ENCODE measurements at places on chromosomes 16 and 17.
A peak's percentile ranks its signal among the peaks of the same experiment; 100 is the strongest.

DNA sequence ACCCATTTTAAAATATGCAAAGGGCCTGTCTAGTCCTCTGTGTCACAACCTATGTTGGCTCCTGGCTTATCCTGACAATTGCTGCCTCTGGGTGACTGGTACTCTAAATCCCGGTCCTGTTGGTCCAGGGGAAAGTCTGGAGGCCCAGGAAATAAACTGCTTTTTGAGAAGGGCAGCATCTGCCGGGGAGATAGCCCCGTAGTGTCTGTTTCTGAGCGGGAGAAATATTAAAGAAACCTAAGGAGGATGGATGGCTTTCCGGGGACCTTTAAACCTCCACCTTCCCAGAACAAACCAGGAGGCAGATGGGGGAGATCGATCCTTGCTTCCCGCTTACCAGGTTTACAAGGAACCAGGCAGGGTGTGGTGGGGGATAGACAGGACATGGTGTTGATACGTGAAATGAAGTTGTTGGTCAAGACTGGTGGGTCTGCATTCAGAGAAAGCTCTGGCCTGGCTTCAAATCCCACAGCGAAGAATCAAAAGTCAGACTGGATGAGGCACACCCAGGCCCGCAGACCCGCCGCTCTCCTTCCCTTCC lies 3.8 kb downstream of the HOXB2 start:
- peak overlapping the region; percentile 74 for H3K4me3 ChIP-seq
- H3K36me3 ChIP-seq: no peaks in the 10 kb centered on the region
- peak overlapping the region; percentile 90 for H3K27ac ChIP-seq
- H3K27me3 ChIP-seq: peaks cover 98% of the 10 kb centered on the region
- no peak for DNase-seq

- no peaks in the 10 kb centered on the region for H3K27me3 ChIP-seq
- no peak overlapping the region for H3K27ac ChIP-seq
- DNase-seq: no peak
- peaks cover 45% of the 10 kb centered on the region for H3K4me1 ChIP-seq
- H3K4me3 ChIP-seq: no peak overlapping the region
- no peaks in the 10 kb centered on the region for H3K36me3 ChIP-seq
These were observed 7.6 kb upstream of the GFAP start for GRCh38 chr17:44922746-44923470.

DNA sequence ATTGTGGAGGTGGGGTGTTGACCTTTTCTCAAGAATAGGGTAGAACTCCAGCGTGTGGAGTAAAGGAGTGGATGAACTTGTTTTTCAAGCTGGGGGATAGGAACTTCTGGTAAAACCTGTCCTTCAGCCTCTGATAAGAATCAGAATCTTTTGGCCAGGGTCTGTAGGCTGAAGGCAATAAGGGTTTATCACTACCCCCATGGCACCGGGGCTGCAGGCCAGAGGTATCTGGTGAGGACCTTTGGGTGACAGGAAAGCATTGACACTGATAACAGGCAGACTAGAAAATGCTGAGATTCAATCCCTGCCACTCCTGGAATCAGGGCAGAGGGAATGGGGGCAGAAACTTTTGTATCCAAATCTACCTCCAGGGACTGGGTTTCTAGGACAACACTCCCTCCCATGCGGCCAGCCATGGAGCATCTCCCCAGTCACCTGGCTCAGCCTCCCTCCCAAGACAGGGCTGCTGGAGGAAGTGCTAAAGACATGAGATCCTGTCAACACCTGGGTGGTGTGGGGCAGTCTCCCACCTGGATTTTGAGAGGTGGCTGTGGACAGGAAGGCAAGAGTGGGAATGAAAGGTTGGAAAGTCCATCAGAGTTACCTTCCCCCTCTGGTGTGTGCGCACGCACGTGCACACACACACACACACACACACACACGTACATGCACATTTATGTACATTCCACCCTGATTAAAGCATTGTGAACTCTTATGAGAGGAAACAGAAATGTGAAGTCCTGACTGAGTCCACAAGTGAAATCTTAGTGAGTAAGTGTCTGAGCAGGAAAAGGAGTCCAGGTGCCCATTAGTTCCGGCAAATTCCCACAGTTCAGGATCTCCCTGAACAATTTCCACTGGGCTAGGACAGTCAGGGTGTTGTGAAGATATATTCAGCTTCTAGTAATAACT lies 53.1 kb upstream of the MARCHF10 start:
- H3K27me3 ChIP-seq: peaks cover 22% of the 10 kb centered on the region
- H3K27ac ChIP-seq: no peak overlapping the region
- no peak for DNase-seq
- no peak overlapping the region for H3K4me3 ChIP-seq
- no peaks in the 10 kb centered on the region for H3K4me1 ChIP-seq

GRCh38 chr17:82438401-82439193 lies 12.0 kb downstream of the CYBC1 start:
- no peak for DNase-seq
- peaks cover 29% of the 10 kb centered on the region for H3K36me3 ChIP-seq
- no peak overlapping the region for H3K27ac ChIP-seq
- no peak overlapping the region for H3K4me3 ChIP-seq
- H3K27me3 ChIP-seq: no peaks in the 10 kb centered on the region
- no peaks in the 10 kb centered on the region for H3K4me1 ChIP-seq

Measured in left ventricle myocardium inferior (tissue), 1 donor.